ENCODE measurements at places on chromosomes 12 and 14.

GRCh38 chr14:106372870-106373652 lies 846.7 kb downstream of the TMEM121 start:
- DNase-seq, result no peak

DNA sequence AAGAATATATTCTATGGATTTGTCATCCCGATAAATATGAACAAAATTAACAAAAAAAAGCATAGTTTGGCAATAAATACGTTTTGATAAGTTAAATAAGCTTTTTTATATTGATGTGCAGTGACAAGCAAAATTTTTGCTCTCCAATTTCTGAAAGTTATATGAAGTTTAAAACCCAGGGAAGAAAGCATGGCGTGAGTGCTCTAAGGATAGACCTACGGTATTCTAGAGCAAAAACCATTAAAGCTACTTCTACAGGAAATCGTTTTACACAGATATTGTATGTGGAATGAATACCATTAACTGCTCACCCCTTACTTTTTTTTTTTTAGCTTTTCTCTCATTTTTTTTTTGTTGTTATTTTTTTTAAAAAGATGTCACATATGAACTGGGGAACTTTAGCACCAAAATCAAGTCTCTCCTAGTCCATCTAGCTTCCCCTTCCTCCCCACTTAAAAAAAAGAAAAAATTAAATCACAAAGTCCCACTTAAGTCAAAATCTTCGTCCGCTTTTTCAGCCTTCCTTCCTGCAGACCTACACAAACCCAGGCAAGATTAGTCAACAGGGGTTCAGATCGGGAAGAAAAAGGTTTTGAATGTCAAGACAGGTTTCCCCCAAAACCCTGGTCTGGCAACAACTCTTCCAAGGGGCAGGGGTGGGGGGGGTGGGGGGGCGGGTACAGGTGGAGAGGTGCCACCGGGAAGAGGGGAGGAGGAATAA lies 4.4 kb downstream of the ZFP36L1 start:
- no peak for DNase-seq

- no peak for DNase-seq
Observed at GRCh38 chr12:14654416-14654815, 42.0 kb downstream of the GUCY2C start.

- no peak for DNase-seq
Observed at GRCh38 chr12:40525054-40525453, 167.2 kb upstream of the CNTN1 start.

GRCh38 chr14:46054526-46054925 lies 597.1 kb downstream of the RPL10L start:
- DNase-seq, result peak; percentile 42
